ENCODE measurements at places on chromosomes 4 and X. TPM values are rescaled to one million over a fixed set of nuclear protein-coding genes. Genes with fewer than 3 reads are reported as not detected.

GNRHR gene
- total RNA-seq, result not detected

TMSB15C gene
- total RNA-seq, result 1.3 TPM

GRCh38 chr4:120053911-120054310, 12.7 kb downstream of the MAD2L1 start:
- no peak for DNase-seq

GRCh38 chrX:135114392-135114791, 5.9 kb downstream of the ETDB start:
- no peak for DNase-seq

DNA sequence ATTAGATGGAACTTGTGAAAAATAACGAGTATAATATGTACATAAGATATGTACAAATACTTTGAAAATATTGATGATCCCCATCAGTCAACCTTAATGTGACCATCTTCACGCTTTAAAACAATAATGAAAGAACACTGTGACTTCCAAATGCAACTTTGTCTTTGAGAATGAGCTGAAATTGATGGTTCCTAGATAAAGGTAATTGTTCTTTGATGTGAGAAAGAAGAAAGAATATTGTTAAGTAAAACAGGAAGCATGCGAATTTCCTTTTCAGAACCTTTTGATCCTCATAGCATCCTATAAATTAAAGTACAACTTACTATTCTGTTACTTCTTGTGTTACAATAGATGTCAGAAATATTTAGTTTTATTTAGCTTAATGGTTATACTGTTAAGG, 22.2 kb downstream of the IL2 start:
- DNase-seq, result no peak

GRCh38 chr4:53547983-53548382, 43.3 kb downstream of the LNX1 start:
- DNase-seq, result no peak

DNA sequence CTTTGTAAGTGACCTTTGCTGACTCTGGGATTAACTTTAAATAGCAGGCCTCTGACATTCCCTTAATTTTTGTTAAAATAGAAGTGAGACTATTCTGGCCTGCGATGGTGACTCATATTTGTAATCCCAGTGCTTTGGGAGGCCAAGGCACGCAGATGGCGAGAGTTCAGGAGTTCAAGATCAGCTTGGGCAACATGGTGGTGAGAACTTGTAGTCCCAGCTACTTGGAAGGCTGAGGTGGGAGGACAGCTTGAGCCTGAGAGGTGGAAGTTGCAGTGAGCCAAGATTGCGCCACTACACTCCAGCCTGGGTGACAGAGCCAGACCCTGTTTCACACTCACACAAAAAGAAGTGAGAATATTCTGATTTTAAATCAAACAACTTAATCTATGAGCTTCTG, 27.3 kb downstream of the ZNF330 start:
- peak; percentile 72 for DNase-seq

DNA sequence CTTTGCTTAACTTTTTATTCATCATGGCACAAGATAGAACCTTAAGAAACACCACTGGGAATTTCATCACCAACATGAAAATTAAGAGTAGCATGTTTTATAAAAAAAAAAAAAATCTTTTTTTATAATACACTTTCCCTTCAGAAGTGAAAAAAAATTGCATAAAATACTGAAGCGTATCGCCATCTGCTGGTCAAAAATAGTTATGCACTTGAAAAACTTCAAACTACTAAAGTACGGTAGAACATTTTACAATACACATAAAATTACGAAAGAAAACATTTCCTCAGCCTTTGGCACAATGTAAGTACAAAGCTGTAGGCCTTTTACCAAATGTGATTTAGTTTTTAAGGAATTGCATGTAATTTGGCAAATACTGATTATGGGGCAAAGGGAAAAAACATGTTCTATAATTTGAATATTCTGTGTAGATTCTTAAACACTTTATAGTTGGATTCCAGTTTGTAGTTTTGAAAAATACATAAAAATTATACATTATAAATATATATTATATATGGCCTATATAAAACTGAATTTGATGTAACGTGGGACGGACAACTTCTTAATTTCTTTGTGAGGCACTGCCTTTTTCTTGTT, 26.5 kb downstream of the HCCS start:
- DNase-seq, result peak; percentile 49

- DNase-seq, result no peak
These were observed 13.9 kb upstream of the PDLIM3 start for GRCh38 chr4:185549095-185549639.

DNA sequence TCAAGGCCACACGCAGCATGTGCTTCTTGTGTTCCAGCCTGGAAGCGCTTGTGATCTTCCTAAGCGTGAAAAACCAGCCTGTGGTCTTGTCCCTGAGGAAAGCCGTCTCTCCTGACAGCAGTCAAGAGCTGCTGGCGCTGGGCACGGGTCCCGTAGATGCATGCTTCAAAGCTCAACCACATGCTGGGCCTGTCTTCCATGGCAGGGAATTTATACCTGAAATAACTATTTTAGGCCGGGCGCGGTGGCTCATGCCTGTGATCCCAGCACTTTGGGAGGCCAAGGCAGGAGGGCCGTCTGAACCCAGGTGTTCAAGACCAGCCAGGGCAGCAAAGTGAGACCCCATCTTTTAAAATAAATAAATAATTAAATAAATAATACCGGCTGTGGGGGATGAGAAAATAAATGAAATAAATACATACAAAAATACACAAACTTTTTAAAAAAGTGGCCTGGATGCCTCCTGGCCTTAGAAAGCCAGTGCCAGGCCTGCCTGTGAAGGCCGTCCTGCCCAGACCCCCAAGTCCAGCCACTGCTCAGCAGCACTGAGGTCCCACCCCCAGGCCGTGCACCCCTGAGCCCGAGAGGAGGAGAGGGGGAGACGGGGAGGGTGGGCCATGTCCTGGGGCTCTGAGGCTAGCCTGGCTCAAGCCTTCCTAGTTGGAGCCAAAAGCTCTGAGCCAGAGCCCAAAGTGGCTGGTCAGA, 10.4 kb downstream of the LRPAP1 start:
- DNase-seq, result no peak

Data from MCF 10A (cell line).